CD4-positive, alpha-beta T cell treated with Interleukin-6 for 4 hours (primary cell): ENCODE measurements at places on chromosomes 1 and 21.
A peak's percentile ranks its signal among the peaks of the same experiment; 100 is the strongest.

DNA sequence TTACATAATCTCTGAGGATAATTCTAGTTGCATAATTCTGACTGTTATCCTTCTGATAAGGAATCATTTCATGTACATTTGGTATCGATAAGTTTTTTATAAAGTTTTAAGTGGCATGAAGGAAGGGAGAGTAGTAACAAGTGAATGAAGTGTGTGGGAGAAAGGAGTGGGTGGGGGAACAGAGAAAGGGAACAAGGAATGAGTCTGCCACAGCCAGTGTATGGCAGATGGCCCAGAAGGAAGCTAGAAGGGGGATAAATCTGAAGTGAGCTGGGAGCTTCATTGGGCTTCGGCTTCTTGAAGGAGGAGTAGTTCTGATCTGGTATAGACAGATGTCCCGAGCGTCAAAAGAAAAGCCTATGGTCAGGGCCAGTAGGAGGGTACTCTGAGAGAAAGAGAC is 18.6 kb downstream of the ZBTB40 start:
- DNase-seq: no peak

GRCh38 chr21:37757606-37758376 is 158.5 kb downstream of the KCNJ6 start:
- DNase-seq: no peak

DNA sequence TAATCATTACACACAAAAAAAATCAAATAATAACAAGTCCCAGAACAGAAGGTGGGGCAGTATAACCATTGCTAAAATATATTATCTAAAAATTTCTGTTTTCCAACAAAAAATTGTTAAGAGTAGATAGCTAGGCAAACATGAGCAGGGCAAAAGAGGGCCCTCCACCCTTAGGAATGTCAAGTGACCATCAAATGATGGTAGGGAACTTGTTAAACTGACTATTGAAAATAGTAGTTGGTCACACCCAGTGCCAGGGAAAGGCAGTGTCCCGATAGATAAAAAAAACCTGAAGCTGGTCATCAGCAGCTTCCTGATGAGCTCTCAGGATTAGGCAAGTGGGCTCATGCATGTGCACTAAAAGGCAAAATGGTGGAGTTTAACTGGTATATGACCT is 18.4 kb upstream of the COP1 start:
- DNase-seq: no peak

- DNase-seq: no peak
Observed at GRCh38 chr1:82721702-82722101, 921.0 kb downstream of the ADGRL2 start.

GRCh38 chr1:207669528-207670009 is 24.6 kb downstream of the CR1L start:
- no peak for DNase-seq

- DNase-seq: no peak
Observed at GRCh38 chr1:204112876-204113730, 38.7 kb downstream of the ETNK2 start.

DNA sequence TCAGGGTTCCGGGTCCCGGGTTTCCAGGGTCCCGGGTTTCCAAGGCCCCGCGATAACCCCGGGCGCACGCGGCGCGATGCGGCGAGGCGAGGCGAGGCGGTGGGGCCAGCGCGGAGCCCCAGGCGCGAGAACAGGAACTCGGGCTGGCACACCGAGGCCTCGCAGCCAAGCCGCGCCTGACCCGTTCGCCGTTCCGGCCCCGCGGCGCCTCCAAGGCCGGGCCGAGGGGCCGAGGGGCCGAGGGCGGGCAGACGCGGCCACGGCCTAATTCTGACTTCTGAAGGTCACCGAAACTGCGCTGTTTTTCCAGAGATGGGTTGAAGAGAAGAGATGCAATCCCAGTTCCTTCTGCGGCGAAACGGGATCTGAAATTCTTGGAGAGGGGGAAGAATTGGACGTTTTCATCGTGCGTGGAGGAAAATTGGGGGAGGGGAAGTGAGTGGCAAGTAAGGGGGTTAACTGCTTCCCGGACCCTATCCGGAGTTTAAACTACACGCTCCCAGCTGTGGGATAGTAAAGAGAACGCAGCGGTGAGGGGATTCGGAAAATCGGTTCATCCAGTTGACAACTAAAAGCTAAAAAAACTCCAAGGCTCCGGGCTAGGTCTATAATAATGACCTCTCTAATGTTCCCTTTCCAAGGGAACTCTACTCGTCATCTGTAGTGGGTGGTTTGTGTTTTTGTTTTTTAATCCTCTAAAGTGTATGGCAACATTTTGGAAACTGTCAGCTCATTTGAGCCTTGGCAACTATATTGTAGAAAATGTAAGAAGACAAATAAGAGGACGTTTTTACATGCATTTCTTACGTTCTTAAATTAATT is 8.2 kb downstream of the TBX15 start:
- no peak for DNase-seq

DNA sequence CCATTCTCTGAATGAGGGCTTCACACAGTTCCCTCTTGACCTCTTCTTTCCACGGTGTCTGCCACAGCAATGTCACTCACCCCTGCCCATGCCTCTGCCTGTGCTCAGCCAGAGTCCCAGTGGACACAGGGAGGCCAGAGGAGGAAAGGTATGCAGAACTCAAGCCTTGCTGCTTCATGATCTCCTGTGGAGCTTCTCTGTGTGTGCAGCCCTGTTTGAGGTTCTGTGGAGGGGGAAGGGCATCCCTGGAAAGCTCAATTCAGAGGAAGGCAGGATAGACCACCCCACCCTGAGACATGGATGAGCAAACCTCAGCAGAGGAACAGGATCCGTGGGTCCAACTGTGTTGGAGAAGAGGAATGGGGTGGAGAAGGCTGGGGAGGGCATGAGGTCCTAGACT is 2.0 kb downstream of the HCN3 start:
- no peak for DNase-seq

GRCh38 chr1:1906185-1907097 is 8.6 kb upstream of the CALML6 start:
- DNase-seq: peak; percentile 76

- DNase-seq: no peak
Observed at GRCh38 chr1:225277445-225277844, 150.4 kb downstream of the LBR start.

GRCh38 chr1:55706397-55706796 is 491.2 kb upstream of the USP24 start:
- DNase-seq: no peak

GRCh38 chr21:15841856-15842564 is 112.2 kb downstream of the USP25 start:
- DNase-seq: no peak
